ENCODE measurements at places on chromosomes 12 and 14.

DNA sequence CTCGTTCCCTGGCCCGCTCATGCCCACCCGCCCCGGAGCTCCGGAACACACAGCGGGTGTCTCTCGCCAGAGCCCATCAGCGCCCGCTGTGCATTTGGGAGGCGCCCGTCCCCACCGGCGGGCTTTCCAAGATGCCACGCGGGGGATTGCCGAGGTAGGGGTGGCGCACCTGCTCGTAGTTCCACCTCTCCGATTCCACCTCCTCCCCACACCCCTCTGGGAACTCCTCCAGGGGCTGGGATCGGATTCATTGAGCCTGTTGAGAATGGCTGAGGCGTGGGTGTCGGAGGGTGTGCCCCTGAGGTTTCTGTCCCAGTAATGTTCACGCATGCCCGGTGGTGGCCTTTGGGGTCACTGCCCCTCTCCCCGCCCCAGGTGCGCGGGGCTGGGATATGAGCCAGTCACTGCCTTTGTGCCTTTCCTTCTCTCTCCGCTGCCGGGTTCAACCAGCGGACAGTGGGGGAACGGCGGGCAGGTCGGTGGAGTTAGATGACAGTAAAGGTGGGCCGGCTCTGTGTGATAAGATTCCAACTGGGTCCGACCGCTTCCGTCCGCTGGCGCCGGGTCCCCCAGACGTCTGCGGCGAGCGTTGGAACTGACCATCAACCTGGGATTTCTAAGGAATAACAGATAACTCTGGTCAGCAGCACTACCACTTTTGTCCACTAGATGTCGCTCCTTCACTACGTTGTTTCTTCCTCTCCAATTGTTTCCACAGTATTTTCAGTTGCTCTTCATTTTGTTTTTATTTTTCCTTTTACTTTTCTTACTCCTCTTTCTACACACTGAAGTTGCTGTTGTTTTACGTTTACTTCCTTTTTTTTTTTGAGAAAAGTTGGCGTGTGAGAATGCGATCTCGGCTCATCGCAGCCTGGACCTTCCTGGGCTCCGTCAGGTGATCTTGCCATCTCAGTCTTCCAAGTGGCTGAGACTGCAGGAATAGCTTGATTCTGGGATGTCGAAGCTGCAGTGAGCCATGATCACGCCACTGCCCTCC is 178.1 kb upstream of the ALG10B start:
- peak; percentile 71 for DNase-seq

- DNase-seq = peak; percentile 13
Observed at GRCh38 chr14:42884100-42884499, 1277.4 kb downstream of the LRFN5 start.

DNA sequence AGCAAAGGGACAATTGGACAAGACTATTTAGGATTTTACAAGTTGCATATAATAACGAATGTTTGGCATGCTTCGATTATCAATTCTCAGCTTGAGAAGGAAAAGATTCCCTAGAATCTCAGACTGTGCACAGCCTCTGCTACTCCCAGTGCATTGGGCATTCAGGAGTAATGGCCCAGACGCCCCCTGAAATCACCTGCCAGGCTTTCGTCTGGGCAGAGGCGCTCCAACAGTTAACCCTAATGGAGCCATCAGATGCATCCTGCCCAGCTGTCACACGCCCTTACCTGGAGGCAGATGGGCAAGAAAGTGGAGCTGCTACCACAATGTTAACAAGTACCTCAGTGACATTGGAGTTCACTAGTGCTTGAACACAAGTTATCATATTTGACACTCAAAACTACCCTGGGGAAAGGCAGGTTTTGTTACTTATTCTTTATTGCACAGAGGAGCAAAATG is 927 bp upstream of the LRP6 start:
- DNase-seq = no peak

DNA sequence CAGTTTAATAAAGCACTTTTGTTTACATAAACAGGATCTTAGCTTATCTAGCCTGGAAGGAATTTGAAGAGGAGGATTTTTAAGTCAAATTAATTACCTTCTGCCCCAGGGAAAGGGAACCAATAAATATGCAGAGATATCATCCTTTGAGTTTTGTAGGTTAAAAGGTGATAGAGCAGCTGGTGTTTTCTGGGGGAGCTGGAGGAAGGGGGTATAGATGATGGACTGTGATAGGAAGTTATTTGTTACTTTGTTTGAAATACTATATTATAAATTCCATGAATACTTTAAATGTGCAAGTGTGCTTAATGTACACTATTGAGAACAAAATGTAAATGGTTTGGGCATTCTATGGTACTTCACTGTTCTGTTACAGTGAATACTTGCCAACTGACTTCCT is 55.2 kb downstream of the NPAS3 start:
- DNase-seq = no peak

DNA sequence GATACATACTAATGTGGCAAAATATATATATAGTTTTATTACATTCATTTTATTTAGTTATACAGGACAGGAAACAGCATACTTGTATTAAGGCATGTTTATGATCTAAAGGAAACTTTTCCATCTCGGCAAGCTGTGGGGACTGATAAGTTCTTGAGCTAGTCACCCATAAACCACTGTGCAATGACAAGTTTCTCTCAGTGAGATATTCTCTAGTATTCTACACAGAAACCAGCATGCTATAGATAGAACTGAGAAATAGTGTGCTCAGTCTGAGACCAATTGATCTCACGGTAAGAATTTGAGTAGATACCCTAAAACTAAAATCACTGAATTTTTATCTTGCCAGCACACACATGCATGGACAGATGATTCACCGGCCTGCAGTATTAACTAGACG is 717.6 kb upstream of the NOVA1 start:
- no peak for DNase-seq

DNA sequence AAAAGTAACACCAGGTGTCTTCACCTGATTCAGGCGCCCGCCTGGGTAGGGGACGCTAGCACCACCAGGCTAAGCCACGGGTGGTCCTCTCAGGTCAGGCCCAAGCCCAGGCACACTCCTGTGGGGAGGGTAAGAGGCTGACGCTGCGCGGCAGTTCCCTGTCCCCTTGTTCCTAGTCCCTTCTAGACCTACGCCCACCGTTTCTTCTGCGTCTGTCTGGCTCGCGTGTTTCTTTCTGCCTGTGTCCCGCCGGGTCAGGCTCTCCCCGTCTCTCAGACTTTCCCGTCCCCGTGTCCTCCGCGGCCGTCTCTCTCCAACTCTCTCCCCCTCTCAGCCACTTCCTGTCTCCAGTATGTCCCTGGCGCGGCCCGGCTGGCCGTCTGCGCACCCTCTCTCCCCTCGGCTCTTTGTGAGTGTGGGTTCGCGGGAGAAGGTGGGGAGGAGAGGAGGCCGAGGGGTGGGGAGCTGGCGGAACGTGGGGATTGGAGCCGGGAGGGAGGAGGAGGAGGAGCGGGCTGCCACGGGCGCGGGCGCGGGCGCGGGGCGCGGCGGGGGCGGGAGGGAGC is 3.1 kb upstream of the TNS2 start:
- DNase-seq = peak; percentile 79

- DNase-seq = no peak
Observed at GRCh38 chr12:65925626-65926025, 101.3 kb downstream of the HMGA2 start.

DNA sequence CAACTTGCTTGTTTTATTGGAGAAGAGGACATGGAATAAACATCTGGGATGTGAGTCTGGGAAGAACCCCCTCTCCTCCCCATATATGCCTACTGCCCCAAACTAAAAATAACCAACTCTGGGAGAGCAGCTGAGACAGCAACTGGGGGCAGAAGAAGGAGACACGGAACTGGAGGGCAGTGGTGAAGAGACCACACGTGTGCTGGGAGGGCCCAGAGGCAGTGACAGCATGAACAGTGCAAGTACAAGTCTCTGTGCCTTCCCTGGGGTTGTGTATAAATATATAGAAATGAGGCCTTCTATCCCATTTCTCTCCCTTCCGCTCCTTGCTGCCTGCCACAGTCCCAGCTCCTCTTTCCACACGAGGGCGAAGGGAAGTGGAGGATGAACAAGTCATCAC is 4.0 kb upstream of the KRT73 start:
- DNase-seq = no peak

DNA sequence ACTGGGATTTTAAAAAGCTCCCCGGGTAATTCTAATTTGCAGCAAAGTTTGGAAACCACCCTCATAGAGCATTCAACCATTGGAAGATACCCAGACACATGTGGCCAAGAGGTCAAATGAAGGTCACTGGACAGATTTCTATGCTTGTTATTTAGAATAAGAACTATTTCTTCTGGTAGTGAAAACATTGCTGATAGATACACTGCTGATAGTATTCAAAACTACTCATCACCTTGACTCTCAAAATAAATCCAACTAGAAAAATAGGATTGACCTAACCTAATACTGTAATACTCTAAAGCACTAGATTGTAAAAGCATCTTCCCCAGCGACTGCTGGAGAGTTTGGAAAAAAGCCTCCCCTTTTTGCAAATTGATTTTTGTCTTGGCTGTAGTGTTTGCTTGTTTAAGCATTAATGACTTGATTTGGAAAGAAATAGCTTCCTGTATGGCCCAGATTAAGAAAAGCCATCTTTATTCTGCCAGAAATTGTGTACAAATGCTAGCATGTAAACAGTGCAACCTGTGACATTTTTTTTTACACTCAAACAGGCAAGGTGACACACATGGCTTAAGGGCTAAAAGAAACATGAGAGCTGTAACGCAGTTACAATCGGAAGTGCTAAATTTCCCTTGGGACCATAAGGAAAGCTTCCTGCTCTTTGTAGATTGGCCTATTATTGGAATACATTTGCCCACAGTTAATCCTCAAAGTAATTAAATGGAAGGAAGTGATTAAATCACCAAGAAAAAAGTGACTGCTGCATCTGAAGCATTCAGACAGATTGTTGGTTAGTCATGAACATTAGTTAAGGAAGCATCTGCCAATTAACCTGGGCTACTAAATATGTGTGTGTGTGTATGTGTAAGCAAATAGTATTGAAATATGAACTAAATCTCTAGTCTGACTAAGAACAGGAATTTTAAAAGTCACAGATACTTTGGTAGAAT is 356.5 kb upstream of the ATP2B1 start:
- DNase-seq = no peak

DNA sequence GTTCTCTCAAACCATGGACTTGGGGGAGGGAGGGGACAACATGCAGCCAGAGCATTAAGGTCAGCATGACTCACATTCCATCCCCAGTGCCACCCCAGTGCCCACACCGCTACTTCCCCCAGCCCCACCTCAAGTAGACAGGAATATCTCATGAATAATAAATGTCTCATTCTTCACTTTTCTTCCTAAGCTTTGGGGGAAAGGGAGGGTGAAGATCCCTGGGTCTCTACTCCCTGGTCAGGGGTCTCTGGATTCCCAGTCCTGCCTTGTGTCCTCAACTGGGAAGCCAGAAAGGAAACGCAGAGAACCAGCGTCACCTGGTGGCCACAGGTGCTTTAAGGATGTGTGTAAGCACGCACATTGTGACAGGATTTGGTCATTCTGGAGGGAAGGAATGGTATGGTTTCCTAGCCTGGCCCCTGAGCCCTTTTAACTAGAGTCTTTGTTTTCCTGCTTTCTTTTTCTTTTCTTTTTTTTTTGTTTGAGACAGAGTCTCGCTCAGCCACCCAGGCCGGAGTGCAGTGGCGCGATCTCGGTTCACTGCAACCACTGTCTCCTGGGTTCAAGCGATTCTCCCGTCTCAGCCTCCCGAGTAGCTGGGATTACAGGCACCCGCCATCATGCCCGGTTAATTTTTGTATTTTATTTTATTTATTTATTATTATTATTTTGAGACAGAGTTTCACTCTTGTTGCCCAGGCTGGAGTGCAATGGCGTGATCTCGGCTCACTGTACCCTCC is 3.4 kb downstream of the GPR84 start:
- DNase-seq = peak; percentile 65

GRCh38 chr12:102990419-102990818 is 32.9 kb downstream of the ASCL1 start:
- no peak for DNase-seq

DNA sequence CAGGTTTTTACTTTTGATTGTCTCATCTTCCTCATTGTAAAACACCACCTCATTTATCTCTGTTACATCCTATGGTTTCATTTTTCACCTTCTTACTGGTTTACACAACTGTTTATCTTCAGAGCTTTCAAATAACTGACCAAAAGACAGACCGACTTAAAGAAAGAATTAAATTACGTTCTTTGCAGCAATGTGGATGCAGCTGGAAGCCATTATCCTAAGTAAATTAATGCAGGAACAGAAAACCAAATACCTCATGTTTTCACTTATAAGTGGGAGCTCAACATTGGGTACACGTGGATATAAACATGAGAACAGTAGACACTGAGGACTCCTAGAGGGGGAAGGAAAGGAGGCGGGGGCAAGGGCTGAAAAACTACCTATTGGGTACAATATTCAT is 729.0 kb upstream of the USP15 start:
- DNase-seq = no peak

DNA sequence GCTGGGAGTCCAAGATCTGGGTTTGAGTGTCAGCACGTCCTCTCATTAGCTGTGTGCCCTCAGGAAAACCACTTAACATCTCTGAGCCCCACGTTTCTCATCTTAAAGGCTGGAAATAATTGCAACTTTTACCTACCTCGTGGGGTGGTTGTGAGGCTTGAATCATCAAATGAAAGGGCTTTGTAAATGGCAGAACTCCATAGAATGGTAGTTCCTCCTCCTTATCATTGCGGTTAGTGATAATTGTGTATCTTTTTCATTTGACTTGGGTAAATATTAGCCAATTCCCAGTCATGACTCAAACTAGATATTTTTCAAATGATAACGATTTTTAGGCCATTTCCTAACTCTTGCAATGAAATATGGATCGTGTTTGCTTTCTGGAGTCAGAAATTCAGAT is 205.5 kb downstream of the CHST11 start:
- peak; percentile 9 for DNase-seq

DNA sequence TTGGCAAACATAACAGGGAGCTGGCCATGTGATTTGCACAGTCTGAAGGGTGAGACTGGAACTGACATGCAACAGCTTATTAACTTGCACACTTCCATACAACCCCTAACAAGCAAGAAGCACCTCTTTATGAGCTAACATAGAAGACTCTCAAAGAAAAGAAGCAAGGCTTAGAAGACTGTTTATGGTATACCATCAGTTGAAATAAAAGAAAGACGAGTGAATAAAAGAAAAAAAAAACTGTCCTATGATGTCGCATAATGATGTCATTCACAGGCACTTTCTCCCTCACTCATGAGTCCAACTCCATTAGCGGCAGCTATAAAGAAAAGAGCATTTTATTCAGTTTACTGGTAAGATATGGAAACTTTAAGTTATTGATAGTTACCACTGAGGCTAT is 3.3 kb upstream of the MDM1 start:
- DNase-seq = no peak

GRCh38 chr14:104639885-104640548 is 35.4 kb upstream of the TMEM179 start:
- DNase-seq = peak; percentile 25

GRCh38 chr12:89597770-89598169 is 71.9 kb upstream of the POC1B start:
- DNase-seq = no peak

DNA sequence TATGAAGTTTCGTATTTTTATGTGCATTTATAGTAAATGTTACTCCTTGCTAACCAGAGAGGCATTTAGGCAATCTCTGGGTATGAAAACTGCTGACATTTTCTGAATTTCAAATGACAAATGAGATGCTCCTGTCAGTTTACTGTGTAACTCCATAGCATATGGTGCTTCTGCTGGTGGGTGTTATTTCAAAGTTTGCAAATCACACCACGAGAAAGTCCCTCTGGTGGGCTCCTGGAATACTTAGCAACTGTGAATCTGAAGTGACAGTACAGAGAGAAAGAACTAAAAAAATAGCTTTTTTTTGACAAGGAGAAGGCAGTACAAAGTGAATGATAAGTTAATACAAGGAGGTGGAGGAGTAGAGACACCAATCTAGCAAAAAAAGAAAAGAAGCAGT is 161.5 kb downstream of the DERA start:
- DNase-seq = no peak

GRCh38 chr14:99590746-99591555 is 13.1 kb downstream of the CCDC85C start:
- DNase-seq = peak; percentile 62

Measured in RCC 7860 (cell line).